ENCODE measurements at places on chromosomes 12 and 14. TPM values are rescaled to one million over a fixed set of nuclear protein-coding genes. Genes with fewer than 3 reads are reported as not detected.

DNA sequence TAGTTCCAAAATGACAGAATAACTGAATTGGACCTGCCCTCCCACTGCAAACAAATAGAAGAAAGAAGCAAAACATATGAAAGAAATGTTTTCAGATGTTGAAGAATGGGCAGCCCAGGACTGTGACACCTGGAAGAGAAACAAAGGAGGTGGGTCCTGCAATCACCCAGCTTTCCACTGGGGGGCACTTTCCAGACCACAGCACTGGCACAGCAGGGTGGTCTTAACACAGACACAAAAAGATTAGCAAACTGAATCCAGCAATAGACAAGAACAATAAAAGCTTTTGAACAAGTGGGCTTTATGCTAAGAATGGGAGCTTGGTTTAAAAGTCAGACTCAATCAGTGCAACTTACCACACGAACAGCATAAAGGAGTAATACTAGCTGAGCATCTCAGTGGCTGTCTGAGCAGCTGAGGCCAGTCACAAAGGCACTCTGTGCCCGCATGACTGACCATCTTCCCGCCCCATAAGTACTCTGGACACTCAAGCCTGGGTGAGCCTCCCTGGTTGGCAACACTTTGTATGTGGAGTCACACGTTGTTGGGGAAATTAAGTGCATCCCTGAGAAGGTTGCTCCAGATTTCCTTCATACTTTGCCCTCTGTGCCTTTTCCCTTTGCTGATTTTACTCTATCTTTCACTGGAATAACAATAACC lies 27.7 kb downstream of the JKAMP start:
- DNase-seq: no peak

GRCh38 chr14:101962503-101962874 lies 1.9 kb upstream of the DYNC1H1 start:
- no peak for DNase-seq

DNA sequence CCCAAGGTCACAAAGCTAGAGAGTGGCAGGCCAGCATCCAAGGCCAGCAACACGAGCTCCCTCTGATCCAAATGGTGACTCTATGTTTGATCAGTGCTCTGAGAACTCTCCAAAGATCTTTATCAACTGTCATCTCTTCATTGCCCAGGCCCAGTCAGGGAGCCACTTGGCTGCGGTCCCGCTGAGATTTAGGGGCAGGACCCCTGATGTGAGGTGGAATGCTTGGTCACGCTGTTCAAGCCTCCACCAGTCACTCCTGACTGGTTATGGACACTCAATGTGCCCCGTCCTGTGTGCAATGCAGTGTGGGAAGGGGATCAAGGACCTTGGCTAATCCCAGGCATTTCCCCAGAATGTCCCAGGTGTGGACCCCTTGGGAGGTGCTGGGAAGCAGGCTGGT lies 19.8 kb upstream of the TCL1B start:
- DNase-seq: no peak

The FBXL14 gene
- 8.4 TPM for total RNA-seq

The IKZF4 gene
- total RNA-seq: 25.8 TPM

The RNU7-1 gene
- not detected for total RNA-seq

All from mesenteric fat pad (tissue), 1 donor.